Activated naive CD4-positive, alpha-beta T cell (primary cell): ENCODE measurements at places on chromosomes 3 and 15.
A peak's percentile ranks its signal among the peaks of the same experiment; 100 is the strongest.

GRCh38 chr3:54632834-54633233 is 295.0 kb downstream of the LRTM1 start:
- no peak for DNase-seq

- DNase-seq: peak; percentile 35
Measured at GRCh38 chr15:66702035-66702786, at the start of gene SMAD6. SMAD6 (plus strand) TSS chr15:66702236; CDS start chr15:66703259, 1,023 bp downstream.

DNA sequence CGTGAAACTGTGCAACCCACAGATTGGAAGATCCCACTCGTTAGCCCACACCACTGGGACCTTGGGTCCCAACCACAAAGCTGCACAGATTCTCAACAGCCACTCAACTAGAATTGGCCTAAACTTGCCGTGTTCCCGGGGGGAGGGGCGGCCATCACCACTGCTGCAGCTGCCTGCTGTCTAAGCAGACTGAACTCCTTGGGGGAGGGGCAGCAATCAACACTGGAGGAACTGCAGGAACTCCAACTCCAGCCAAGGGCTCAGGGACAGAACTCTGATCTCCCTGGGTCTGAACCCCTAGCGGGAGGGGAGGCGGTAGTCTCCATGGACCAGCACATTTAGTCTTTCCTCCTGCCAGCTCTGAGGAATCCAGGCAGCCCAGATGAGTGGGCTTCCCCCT is 205.9 kb downstream of the RSL24D1 start:
- no peak for DNase-seq

DNA sequence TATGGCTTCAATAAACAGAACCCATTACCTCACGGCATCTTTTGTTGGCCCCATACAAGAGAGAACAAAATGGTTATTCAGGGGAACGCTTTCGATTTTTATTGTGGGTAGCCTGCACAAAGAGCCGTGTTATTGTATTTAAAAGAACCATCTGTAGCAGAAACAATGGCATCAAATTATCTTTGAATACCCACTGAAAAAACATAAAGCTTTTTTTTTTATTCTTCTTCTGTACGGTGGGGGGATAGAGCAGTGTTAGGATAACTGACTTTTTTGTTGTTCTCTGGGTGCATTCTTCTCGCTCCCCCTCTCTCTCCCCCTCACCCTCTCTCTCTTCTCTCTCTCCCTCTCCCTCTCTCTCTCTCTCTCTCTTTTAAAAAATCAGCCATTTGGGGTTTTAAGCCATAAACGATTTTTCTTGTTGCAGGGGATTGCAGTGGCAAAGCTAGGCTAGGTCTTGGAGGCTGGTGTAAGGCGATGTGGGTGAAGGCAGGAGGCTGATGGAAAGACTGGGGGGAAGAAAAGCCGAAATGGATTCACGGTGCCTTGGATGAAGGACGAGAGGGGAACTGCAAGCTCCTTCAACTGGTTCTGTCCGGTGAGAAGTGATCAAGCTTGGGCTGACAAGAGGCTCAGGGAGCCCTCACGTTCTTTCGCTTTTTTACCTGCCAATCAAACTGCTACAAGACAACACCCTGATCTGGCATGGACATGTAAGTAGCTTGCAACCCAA is 12.4 kb upstream of the SOX2 start:
- no peak for DNase-seq

GRCh38 chr3:40827942-40828688 is 303.4 kb downstream of the ZNF621 start:
- DNase-seq: no peak

DNA sequence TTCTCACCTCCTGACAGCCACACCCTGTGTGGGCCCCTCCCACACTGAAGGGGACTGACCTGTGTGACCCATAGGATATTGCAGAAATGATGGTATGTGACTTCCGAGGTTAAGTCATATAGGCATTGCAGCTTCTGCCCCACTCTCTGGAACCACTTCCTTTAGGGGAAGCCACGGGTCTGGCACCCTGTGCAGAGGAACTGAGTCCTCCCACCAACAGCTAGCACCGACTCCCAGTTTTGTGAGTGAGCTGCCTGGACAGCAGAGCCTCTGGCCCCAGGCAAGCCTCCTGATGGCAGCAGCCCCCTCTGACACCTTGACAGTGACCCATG is 24.6 kb upstream of the SLC6A6 start:
- no peak for DNase-seq

DNA sequence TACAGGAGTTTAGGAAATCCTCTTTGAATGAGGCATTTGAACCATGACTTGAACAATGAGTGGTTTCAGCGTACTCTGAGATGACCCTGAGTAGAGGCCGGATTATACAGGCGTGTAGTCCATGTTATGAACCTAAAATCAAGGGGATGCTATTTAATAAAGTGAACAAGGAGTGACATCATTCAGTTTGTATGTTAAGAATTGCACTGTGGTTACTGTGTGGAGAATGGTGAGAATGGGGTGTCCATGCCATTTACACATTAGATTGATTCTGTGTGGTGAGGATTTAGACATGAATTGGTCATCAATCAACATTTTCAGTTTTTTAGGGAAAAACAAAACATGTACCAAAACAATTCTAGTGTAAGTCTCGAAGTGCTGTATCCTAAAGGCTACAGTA is 65.8 kb downstream of the TPRG1 start:
- DNase-seq: no peak

DNA sequence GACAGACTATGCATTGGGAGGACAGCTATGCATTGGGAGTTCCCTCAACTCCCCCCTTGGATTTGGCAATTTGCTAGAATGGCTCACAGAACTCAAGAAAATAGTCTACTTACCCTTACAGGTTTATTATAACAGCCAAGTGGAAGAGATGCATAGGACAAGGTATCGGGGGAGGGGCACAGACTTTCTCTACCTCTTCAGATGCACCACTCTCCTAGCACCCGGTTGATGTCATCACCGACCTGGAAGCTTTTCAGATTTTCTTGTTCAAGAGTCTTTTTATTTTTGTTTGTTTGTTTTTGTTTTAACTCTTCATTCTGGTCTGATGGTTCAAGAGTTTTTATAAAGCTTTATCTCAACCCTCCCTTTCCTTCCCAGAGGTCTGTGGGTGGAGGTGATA is 20.7 kb upstream of the ADAMTS9 start:
- DNase-seq: no peak

DNA sequence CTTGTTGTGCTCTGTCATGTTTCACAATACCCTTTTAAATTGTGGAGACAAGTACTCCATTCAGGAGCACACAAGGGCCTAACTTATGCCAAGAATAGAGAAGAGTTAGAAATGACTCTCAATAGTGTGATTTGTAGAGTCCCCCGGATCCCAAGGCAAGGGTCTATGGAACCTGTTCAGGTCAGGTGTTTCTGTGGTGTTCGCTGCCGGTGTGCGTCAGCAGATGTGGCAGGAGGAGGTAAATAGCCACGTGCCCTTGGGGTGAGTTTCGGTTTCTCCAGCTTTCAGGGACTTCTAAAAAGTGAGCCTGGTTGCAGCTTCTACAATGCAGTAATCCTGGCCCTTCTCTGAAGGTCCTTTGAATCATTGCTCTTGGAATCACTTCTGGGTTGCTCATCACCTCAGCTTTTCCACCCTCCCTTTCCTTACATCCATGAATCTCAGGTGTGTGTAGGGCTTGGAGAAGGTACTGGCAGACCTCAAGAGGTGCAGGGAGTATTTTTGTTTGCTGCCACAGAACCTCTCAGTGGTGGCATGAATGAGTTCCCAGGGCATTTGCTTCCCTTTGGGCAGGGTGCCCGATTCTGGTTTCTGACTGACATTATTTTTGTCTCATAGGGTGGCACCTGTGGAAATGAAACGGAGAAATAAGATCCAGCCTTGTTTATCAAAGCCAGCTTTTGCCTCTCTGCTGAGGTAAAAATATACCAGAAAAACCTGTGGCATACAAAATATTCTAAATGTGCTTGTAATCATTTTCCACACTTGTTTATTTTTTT is 7.3 kb downstream of the ST3GAL6 start:
- no peak for DNase-seq
